T-helper 1 cell (primary cell): ENCODE measurements at places on chromosomes 12 and 14.

DNA sequence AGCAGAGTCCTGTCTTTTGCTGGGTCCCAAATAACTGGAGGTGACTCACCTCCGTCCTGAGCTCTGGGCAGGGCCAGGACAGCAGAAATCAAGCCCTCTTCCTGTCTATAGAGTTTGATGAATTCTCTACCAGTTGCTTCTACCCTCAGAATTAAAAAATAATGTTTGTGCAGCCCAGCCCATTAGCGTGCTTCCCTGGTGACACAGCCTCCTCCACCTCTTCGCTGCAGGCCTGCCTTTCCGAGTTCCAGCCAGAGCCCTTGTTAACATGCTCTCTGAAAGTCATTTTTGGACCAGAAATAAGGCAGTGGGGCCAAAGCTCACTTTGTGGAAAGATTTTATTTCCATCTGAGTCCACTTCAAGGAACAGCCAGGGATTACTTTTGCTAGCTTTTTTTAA, 94.0 kb downstream of the TBX5 start:
- no peak for DNase-seq

DNA sequence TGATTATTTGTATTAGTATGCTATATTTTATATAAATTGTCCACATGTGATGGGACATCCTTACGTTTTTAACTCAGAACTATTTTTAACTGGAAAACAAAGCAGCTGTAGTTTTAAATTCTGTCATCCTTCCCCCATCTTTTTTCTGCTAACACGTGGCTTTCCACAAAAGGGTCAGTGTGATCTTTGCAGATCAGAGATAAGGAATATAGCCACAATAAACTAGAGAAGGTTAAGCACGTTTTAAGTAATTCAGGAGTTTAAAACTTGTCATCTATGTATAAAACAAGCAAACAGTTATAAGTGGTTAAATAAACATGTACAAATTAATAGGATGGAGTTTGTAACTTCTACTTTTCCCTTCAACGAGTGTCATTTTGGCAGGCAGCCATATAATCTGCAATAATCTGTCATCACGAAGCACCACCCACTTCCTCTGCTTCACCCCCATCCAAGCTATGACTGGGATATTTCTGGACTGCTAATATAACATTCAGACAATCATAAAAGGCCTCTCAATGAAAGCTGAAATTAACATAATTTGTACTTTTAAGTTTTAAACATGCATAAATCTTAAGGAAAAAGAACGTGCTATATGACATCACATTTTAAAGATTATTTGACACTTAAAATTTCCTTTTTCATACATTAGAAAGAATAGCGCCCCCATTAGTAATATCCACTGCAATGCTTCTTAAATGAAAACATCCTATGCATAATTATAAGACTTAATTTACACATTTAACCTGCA, 15.3 kb downstream of the TAOK3 start:
- DNase-seq: no peak

DNA sequence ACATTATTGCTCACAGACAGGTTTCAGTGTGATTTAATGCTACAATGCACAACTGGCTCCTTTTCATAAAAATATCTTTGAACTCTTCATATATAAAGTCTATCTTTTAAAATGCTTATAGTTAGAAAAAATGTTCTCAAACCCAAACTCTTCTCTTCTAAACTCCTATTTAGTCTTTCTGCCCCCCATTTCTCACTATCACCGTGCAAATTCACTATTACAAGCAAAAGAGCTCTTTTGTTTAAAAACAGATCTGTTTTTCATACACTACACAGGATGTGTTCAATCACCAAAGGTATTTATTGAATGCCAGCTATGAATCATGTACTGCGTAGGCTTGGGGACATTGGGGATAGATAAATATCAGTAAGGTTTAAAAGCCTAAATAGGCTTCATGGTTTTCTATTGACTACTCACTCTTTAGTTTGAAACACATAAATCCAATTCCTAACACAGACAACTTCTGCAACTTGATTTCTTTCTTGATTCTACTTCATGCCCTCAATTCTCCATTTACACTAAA, 692.3 kb downstream of the C12orf50 start:
- no peak for DNase-seq

DNA sequence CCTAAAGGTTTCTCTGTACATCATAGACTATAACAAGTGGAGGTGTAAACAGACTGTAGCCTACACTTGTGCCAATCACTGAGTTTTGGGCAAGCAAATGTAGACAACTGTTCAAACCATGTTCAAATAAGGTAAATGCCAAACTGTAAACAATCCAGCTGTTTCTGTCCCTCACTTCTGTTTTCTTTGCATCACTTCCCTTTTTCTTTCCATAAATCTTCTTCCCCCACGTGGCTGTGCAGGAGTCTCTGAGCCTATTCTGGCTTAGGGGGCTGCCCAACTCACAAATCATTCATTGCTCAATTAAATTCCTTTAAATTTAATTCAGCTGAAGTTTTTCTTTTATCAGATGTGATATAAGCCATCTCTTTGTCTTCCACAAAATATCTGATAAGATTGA, 65.1 kb upstream of the CPM start:
- no peak for DNase-seq

DNA sequence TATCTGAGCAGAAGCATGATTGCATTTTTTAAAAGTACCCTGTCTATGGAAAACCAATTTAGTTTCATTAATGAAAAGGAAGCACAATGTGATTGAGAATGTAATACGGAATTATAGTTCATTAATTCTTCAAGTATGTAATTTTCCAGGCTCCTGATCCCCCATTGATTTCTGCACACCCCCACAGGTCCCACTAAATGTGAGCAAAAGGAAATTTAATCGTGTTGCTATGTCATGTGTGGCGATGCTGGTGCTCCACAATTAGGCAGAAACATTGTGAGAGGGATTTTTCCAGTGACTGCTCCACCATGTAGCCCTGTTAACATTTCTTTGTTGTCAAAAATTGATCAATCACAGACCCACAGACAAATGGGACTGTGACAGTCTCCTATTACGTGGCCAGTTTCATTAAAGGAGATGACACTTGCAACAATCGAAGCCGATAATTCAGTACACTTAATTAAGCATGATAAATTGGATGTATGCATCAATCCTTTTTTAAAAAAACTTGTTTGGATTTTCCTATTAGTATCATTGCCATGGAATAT, 306.0 kb downstream of the NELL2 start:
- DNase-seq: no peak
